Stimulated activated CD4-positive, alpha-beta T cell treated with anti-CD3 and anti-CD28 coated beads, TNF-alpha, amount 100 ng/mL, for 1 hour (primary cell): ENCODE measurements at places on chromosomes 4 and X.

GRCh38 chrX:2584251-2585157 is 83.7 kb upstream of the DHRSX start:
- DNase-seq = no peak

DNA sequence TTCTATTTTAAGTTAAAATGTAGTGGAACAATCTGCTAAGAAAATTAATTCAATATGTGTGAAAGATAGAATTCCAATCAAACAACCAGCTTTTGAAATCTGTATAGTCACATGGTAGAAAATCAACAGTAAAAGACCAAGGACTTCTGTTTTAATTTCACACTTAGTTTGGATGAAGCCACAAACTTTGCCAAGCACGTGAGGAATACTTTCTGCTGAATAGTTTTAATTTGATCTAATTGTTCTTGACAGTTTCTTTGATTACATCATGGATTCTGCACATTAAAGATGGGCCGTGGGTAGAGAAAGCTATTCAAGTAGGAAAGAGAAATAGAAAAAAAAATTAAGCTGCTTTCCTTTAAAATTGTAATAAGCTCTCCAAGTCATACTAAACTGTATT is 137.9 kb upstream of the FAM241A start:
- no peak for DNase-seq

DNA sequence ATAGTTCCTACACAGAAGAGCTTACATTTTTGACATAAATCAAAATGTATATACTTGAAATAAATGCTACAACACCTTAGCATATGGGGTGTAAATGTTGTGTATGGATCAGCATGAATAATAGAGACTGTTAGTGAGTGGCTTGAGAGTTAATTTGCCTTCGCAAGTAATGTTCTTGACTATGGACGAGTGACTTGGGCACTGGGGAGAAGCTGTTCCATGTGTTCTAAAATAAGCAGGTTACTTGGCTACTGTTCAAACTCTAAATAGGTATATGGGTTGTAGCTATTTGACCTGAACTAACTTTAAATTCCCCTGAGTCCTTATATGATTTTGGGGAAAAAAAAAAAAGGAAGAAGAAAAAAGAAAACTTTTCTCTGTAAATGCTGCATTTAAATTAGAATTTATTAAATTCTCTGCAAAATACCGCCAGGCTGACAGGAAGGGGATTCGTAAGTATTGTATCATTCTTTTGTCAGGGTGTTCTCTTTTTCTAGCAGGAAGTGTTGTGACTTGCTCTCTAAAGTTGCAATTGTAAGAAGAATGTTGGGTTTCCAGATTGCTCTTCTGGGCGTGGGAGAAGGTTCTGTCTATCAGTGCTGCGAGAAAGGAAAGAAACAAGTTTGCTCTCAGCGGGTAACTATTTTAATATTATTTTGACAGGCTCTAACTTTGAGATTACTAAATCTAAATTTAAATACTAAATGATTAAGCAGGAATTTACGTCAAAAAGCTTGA is 32.2 kb downstream of the PLS3 start:
- no peak for DNase-seq

GRCh38 chrX:109622270-109622669 is 2.7 kb downstream of the KCNE5 start:
- no peak for DNase-seq

DNA sequence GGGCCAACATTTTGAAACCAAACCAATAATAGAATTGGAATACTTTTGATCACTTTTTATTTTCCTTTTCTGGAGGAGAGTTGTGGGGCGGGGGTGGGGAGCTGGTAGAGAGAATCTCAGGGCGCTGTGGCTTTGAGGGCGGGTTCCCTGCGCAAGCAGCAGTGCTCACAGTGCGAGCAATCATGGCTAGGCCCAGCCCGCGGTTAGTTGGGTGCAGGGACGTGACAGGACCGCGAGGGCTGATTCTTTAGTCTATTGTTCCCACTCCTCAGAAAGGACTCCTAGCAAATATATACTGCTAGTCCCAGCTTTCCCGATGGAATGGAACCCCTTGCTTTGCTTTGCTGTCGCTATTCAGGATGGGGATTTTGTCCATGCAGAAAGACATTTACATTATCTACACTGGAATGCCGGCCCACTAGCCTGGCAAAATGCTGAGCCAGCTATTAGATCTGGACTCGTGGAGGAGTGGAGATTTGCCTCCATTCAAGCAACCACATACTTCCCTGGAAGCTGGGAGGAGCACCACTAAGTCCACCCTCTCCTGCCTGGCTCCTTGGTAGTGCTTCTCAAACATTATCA is 23.9 kb upstream of the APLN start:
- no peak for DNase-seq

DNA sequence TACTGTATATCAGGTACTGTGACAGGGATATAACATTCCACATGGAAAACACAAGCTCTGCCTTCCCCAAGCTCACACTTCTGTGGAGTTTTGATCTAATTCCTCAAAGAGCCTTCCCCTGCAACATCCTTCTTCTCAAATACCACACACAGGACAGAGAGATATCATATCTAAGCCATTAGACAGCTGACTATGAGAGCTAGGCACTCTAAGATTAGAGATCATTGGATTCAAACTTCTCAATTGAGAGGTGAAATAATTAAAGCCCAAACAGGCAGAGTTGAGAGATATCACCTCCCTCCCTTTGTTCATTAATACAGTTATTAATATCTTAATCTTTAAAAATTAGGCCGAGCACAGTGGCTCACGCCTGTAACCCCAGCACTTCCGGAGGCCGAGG is 25.0 kb downstream of the TEC start:
- DNase-seq = no peak

GRCh38 chrX:82711457-82711856 is 796.6 kb upstream of the POU3F4 start:
- DNase-seq = no peak

GRCh38 chr4:109590905-109591304 is 30.9 kb downstream of the MCUB start:
- no peak for DNase-seq

DNA sequence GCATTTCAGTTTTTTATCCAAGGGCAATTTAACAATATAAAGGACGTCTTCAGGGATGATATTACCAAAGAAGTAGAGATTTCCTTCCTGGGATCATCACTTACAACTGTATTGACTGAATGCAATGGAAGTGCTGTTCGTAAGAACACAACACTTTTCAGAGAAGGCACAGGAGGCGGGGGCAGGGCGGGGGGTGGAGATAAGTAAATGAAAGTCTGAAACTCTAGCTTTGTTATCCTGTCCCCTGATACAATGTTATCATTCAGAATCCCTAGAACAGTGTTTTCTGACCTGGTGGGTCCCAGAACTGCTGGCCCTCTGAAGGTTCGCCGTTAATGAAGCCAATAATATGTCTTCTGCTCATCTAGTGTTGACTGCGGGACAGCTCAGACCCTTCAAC is 124.6 kb downstream of the NSUN7 start:
- no peak for DNase-seq

DNA sequence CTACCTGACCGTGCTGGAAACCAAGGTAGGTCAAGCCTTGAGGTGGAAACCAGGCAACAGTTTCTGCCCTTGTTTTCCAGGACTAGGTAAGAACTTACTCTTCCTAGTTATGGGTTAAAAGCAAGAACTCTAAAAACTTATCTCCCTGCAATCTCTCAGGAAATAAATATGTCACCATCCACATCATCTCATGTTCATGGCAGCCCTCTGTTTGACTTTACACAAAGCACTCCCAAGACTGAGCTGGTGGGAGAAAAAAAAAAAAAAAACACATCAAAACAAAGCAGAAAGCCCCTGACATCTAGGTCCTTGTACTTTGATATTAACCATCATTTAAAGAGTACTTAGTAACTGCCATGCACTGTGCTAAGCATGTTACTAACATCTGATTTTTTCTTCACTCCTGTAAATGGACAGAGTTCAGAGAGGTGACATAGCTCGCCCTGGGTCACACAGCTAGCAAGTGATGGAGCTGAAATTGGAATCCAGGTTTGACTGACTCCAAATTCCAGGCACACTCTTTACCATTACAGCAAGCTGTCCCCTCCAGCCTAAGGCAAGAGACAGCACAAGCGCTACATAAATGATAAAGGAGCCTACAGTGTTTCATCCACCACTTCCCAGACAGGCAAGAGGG is 102.8 kb upstream of the NOCT start:
- no peak for DNase-seq

GRCh38 chrX:78687586-78687985 is 28.5 kb upstream of the RTL3 start:
- DNase-seq = no peak

- no peak for DNase-seq
Observed at GRCh38 chr4:1238676-1239000, 10.3 kb downstream of the CTBP1 start.

DNA sequence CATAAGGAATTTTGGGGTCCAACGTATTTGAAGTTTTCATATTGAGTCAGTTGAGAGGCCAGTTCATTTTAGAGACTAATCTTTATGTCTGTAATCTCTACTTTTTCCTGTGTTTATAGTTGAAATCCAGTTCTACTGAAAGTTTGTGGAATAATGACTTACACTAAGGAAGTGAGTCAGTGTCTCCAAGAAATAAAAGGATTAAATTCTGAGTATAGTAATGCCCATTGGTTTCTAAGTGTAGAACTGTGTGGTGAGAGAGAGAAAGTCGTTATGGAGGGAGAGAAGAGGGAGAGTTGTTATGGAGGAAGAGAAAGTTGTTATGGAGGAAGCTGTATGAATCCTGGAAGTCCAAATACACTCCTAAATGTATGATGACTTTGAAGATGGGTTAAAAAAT is 264.6 kb upstream of the HAND2 start:
- DNase-seq = no peak

DNA sequence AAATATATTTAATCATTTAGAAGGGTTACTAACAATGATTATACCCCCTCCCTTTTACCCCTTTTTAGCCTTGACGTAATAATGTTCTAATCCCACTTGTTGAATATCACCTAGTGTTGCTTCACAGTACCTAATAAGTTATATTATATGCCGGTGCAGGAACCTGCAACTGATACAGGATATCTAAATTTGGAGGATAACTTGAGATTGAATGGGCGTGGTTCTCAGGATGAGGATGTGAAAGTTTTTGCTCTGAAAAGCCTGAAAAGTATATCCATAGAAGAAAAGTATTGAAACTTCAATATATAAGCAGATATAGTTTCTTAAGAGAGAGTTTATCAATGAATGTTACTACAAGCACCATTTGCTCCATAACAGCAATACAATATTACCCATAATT is 59.8 kb downstream of the ZNF711 start:
- no peak for DNase-seq

GRCh38 chr4:117327491-117327890 is 242.1 kb upstream of the TRAM1L1 start:
- DNase-seq = no peak

DNA sequence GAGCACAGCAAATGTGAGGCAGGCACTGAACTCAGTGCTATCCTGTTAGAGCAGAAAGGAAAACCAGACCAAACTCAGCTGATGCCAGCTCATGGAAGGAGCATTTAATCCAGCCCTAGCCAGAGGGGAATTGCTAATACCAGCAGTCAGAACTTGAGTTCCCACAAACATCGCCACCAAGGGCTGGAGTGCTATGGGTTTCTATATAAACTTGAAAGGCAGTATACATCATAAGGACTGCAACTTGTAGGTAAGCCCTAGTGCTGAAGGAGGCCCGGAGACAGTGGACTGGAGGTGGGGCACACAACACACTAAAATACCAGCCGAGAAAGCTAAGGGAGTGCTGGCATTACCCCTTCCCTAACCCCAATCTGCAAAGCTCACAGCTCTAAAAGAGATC is 440.2 kb downstream of the PRR32 start:
- DNase-seq = no peak

GRCh38 chr4:107734120-107734519 is 14.1 kb upstream of the PAPSS1 start:
- DNase-seq = no peak

DNA sequence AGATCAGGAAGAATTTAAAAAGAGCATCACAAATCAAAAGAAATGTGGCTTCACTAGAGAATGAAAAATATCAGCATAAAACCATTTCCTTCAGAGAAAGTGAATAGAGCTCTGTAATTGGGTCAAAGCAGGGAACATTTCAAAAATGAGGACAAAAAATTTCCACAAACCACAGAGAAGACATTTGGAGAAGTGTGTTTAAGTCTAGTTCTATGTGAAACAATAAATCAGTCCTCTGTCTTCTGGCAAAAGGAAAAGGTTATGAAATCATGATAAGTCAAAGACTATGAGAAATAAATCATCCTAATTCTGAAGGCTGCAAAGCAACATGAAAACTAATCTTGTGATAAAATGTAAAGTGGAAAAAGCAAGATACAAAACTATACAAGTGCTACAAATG is 27.9 kb downstream of the SMPX start:
- DNase-seq = no peak

- no peak for DNase-seq
Observed at GRCh38 chr4:174592256-174592984, 70.1 kb upstream of the HPGD start.
